ENCODE measurements at places on chromosomes 5 and 9.

- no peak for DNase-seq
Measured at GRCh38 chr9:105458404-105458803, 10.6 kb downstream of the FSD1L start.

DNA sequence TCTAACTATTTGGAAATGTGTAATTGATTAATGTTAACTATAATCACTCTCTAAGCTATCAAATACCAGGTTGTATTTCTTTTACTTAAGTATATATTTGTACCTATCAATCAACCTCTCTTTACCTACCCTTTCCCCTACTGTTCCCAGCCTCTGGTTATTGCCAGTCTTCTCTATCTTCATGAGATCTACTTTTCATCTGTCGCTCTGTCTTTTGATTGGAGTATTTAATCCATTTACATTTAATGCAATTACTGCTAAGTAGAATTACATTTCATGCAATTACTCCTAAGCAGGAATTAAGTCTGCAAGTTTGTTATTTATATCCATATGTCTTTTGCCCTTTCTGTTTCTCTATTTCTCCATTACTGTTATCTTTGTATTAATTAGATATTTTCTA is 148.1 kb downstream of the MAT2B start:
- no peak for DNase-seq

- no peak for DNase-seq
Measured at GRCh38 chr5:74638970-74639806, 1.3 kb downstream of the ENC1 start.

DNA sequence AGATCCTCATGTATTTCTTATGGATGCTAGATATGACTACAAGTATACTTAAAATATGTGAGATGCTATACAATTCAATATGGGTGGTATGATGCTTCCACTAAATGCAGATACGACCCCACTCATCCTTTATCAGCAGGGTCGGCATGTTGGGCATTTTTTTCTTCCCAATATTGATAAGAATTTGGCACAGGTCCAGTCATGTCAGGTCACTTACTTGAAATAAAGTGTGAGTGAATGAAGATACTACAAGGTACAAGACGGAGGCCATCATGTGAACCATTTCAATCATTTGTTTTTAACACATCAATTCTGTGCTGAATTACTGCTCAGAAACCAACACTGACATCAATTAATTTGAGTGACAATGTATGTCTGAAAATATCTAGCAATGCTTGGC is 146.9 kb upstream of the GNA14 start:
- DNase-seq: no peak

GRCh38 chr9:21806644-21807043 is 4.2 kb downstream of the MTAP start:
- no peak for DNase-seq

DNA sequence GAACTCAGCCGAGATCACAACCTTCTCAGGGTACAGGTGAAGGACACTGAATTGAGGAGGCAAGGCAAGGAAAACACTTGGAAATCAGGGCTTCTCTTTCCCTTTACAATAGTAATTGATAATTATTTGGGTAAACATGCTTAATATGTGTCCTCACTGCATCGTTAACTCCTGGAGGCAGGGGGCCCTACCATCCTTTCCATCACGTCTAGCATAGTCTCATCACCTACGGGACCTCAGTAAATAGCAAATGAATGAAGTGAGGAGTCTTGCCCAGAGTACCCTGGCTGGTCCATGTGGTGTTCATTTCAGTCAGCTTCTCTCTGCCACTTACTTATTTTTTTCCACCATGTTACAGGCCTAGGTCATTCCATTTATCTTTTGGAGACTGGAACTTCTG is 2.3 kb downstream of the F2RL1 start:
- DNase-seq: no peak

- DNase-seq: no peak
Measured at GRCh38 chr5:121396716-121397115, 455.0 kb upstream of the FTMT start.

DNA sequence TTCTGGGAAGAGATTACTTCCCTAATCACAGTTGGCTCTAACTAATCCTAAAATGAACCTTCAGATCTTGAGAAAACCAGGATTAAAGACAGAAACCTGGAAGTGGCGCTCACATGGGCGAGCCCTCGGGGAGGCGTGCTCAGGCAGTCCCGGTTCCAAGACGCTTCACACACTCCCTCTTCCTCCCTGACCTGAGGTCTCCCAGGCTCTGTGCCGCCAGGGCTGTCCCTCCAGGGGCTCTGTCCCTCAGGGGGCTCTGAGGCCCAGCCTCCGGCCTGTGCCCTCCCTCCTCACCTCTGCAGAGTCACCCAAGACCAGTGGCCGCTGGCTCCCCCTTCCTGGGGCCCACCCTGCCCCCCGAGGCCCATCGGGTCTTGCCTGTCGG is 10.2 kb downstream of the SLC9A3 start:
- no peak for DNase-seq

- DNase-seq: no peak
Measured at GRCh38 chr5:77906806-77907205, 130.7 kb upstream of the TBCA start.

DNA sequence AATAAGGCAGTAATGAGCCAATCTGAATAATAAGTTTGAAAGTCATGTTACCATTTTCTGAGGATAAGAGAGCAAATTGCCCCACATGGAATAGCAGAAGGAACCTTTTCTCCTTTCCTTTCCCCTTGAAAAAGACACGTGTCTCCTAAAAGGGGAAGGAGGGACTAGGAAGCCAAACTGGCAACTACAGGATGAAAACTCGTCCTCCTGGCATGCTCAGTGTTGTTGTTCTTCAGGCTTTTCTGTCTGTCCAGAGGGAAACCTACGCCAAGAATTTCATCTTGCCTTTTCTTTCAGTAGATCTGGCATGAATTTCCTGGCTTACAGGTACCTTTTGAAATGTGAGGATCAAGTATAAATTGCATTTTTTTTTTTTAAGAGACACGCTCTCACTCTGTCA is 355.9 kb upstream of the TLE4 start:
- DNase-seq: no peak

- DNase-seq: peak; percentile 94
Measured at GRCh38 chr5:177303121-177303924, at the start of the genes PRELID1 and RAB24. Gene PRELID1 (plus strand): TSS chr5:177303799. CDS start chr5:177303986, 187 bp downstream. Gene RAB24 (minus strand): TSS chr5:177303719. CDS start chr5:177303288, 431 bp downstream.

DNA sequence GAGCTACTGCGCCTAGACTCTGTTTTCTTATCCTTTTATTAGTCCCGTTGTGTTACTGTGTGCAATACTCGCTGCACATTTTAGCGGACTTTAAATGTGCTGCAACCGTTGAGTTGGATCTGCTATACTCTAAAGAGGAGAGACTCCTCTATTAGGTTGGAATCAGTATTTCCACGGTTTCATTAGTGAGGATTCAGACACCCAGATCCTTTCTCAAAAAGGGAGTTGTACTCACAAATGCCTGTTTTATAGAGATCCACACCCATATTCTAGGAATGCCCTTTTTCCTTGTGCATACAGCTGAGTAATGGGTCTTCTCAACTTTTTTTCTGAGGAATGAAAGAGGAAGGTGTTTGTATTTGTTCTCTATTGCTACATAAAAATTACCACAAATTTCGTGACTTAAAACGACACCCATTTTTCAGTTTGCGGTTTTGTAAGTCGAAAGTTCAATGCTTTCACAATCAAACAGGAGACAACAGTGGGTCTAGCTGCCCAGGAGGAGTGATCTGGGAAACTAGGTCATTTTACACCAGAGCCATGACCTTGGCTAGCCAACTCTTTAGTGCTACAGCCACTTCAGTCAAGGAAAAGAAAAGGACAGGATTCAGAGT is 52.8 kb upstream of the SLC44A1 start:
- DNase-seq: no peak

GRCh38 chr9:105098370-105098769 is 146.1 kb upstream of the SLC44A1 start:
- DNase-seq: no peak
